ENCODE measurements at places on chromosomes 2 and 18. TPM values are rescaled to one million over a fixed set of nuclear protein-coding genes. Genes with fewer than 3 reads are reported as not detected.

DNA sequence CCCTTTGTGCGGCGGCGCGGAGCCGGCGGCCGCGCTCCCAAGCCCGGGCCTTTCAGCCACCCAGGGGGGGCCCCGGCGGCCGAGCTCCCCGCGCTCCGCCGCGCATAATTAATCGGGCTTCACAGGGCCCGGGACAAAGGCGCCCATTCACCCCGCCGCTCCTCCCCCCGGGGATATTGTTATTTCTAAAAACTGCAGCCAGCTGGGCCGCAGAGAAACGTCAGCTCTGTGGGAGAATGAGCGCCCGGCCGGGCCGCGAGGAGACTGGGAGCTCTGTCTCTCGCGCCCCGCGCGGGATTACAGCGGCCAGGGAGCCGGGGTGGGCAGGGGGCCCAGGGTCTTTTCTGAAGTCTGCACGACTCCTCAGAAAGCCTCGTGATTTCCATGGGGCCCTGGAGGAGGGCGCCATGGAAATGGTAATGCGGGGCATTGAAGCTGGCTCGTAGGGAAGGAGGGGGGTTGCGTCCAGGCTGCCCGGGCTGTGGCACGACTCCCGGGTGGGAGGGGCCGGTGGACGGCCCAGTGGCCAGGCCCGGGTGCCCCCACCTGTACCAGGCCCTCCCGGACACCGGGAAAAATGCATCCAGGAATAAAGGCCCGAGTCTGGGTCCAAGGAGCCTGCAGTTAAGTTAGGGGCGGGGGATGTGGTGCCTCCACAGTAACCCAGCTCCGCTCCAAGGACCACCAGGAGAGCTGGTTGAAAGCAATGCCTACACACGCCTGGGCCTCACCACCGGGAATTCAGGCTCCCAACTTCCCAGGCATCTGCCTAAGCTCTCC lies 125.3 kb downstream of the ZFP36L2 start:
- DNase-seq, result no peak

DNA sequence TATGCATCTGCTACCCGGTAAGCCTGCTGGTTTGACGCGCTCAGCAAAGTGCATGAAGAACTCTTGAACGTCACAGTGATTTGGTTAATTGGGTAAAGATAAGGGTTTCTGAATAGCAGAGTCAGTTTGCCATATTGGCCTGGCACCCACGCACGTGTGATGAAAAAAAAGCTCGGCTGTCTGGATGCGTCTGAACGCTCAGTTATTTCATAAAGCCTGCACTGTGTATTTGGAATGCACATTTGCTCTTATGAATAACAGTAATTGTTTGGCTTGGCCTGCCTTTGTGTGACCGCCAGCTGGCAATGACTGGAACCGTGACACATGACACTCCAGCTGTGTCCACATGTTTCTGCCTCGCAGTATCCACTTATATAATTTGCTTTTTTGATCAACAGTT lies 129.2 kb upstream of the MEIS1 start:
- peak; percentile 59 for DNase-seq

DNA sequence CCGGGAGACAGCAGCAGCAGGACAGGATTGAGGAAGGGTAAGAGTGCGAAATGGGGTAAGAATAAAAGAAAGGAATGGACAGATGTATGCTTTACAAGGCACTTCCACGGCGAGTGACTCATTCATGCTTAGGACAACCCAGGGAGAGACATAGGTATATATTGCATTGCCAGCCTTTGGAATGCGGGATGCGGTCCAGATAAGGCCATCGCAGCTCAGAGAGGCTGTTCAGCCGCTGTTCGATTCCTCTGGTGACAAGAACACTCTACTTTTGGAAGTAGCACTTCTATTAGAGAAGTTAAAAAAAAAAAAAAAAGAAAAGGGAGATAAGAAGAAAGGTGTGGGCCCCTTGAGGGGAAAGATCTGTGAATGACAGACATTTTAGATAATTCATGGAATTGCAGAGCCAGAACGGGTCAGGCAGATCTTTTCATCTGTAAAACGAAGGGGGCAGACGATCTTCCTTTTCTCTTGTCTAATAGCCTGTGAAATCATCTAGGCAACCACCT lies 819 bp upstream of the NCOA1 start:
- no peak for DNase-seq

DNA sequence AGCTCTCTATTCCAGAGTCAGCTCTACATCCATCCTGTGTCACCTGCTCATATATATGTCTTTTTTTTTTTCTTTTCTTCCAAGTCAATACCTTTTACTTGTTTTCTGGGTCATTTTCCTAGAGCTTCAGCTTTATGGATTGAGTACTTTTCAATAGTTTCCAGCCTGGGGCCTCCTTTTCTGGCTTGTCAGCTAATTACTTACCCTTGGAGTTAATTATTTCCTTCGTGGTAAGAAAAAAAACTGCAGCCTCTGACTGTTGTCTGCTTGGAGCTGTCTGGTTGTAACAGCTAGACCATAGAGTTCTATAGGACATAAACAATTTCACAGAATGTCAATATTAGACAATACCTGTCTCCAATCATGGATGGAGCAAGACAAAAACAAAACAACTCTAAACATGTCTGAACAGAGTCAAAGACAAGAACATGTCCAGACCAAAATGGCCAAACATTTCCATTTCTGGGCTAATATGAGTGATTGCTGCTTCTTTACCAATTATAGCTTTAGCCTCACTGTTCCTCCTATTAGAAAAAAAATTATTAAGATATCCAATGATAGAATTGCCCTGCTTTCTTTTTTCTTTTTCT lies 643.1 kb downstream of the SLC4A3 start:
- DNase-seq, result no peak

DNA sequence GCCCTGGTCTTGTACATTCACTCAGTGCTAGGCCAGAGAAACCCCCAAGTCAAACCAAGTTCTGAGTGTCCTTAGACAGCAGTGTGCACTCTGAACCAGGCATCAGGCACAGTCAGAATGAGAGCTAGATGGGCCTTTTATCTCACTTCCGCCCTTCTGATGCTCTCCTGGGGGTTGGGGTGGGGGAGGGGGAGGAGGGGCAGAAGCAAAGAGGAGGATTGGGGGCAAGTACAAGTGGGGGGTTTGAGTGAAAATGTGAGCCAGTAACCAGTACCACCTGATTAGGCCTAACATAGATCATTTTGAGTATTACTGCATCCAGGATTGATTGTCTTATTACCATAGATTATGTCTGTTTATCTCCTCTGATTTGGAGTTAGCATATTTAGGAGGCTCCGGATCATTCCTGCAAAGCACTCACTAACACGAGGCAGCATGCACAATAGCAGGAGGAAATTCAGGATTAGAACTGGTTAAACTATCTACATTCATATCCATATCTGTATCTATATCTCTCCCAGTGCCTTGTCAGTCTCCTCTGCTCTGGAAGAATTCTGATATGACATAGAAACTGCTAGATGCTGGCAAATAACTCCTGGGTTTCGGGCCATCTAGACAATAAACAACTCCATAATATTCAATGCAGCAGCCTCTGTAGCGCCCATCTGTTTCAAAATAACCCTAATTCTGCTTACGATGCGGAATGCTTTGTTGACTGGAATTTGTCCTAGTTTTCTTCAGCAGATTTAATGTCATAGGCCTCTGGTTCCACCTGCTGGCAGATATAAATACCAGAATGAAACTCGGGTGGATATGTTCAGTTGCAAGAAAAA lies 149.1 kb downstream of the RHBDD1 start:
- peak; percentile 67 for DNase-seq

DNA sequence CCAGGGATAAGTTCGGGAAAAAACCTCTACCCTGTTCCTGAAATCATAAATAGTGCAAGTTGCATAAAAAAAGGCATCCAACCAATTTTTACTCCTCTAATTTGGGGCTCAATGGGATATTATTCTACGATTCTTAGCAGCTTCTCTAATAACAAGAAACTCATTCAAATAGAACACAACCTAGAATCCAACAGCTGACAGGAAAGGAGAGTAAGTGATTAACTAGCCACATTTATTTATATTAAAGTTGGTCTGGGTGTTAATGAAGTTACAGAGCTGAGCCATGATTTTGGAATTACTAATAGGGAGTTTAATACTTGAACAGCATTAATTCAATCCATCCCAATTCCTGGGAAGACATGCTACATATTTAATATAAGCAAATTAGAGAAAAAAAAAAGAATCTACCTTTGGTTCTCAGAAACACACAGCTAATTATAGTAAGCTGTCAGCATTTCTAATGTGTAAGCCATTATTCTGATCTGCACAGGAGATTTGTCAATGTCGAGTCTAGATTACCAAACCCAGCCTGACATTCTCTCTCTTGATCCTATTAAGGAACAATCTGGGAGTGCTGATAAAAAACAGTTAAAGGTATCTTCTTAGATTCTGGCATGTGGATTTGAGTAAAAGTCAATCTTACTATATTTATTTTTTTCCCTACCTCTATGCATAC lies 267.7 kb downstream of the NBAS start:
- no peak for DNase-seq

- DNase-seq, result no peak
Observed at GRCh38 chr18:10015941-10016819, 102.4 kb downstream of the VAPA start.

DNA sequence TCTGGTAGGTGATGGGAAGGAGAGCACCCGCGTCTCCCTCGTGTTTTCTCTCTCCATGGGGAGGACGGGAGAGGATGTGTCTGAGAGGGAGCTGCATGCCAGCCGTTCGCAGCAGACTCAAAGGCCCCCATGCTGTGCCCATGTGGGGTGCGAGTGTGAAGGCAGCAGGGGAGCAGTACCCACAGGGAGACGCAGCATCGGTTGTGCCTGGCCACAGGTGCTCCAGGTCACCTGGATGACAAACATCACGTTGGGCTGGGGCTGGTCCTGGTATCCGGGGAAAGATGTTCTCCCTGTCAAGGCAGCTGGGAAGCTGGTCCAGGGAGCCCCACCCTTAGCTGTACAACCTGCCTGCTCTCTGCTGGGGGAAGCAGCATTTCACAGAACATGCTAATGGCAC lies 119.5 kb upstream of the SALL3 start:
- DNase-seq, result no peak

GRCh38 chr2:26887151-26887550 lies 39.2 kb downstream of the DPYSL5 start:
- DNase-seq, result no peak

- no peak for DNase-seq
Observed at GRCh38 chr2:125839945-125840344, 816.0 kb upstream of the GYPC start.

DNA sequence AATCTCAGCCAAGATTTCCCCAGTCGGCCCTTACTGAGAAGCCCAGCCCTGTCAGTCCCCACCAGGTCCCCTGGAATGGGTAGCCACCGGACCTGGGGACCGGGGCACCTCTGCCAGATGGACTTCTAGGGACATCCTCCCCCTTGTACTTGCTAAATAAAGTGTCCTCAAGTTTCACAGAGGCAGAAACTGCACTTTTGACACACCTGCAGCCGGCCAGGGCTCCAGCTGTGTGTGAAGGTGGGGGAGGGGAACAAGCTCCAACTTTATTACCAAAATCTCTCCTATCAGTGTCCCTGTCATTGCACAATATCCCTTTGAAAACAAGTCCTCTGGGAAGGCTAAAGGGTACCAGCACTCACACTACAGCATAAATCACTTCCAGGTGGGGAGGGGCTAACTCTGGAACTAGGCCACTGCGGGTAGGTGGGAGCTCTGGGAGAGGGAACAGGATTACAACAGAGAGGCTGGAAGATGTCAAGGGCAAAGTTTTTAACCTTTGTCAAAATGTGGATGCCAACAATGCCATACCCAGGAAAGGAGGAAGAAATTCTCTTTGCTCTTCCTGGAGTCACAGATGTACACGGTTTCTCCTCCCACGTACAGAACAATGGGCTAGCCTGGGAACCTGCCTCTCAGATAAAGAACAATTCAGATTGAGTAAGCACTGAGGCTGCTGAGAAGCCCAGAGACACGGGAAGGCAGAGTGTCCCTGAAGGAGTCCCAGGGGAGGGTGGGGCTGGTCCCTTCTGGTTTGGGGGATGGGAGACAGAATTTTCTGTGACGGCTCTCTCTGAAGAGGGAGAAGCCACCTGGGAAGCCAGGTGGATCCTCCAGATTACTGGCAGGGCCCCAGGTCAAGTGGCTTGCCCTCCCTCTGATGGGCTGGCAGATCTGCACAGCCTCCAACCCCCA lies 11.0 kb downstream of the SDC1 start:
- DNase-seq, result no peak

GRCh38 chr2:160271171-160272086 lies 71.4 kb upstream of the ITGB6 start:
- no peak for DNase-seq

GRCh38 chr2:176164611-176165369 lies 7.7 kb downstream of the HOXD3 start:
- no peak for DNase-seq

The HRH4 gene
- polyA plus RNA-seq, result not detected

The FBXO48 gene
- 1.7 TPM for polyA plus RNA-seq

The CHMP1B gene
- 49.6 TPM for polyA plus RNA-seq

The TLX2 gene
- polyA plus RNA-seq, result not detected

The UGT1A3 gene
- not detected for polyA plus RNA-seq
